ENCODE measurements at places on chromosomes 6 and 20. TPM values are rescaled to one million over a fixed set of nuclear protein-coding genes. Genes with fewer than 3 reads are reported as not detected.

DNA sequence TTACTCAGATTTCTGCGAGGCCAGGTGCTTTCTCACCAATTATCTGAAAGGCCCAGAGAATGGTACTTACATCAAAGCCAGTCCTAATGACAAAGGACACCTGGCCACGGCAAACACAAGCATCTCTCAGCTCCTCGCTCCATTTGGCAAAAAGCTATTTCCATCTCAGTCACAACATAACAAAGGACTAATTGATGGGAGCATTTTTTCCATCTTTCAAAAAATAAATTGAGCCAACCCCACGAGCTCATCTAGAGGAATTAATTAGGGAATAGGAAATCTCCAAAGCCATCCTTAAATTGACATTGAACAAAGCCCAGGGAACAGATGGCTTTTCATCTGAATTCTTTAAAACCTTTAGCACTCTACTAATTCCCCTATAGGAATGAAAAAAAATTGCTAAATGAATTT, 236.7 kb downstream of the HAO1 start:
- no peaks in the 10 kb centered on the region for H3K36me3 ChIP-seq
- no peak overlapping the region for H3K4me3 ChIP-seq
- no peak for DNase-seq
- H3K27me3 ChIP-seq = no peaks in the 10 kb centered on the region
- H3K27ac ChIP-seq = no peak overlapping the region

DNA sequence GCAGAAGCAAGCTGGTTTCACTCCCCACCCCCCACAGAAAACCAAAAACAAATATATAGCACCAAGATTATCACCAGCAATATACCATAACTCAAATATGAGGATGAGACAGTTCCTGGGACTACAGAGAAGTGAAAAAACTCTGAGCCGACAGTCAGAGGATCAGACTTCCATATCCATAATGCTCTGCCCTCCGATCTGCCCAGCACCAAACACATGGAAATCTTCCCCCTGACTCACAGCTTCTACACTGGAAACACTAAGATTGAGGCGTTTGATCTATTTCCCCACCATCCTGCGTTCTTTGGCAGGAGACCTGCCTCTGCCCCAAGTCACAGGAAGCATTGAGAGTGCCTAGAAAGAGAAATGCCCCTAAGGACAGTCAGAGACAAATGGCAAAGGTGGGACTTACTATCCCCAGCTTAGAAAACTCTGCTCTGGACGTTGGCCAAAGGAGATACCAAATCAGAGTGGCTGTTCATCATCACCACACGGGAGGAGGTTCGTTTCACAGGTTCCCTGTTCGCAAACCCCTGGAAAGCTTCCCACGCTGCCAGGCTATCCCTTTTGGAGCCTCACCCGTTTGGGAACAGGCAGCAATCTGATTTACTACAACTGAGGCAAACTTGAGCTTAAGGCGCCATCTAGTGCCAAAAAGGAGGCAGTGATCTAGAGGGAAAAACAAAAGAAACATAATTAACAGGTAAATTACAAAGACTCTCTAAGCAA, 48.7 kb upstream of the SRSF6 start:
- no peaks in the 10 kb centered on the region for H3K4me1 ChIP-seq
- H3K36me3 ChIP-seq = peaks cover 10% of the 10 kb centered on the region
- H3K27me3 ChIP-seq = no peaks in the 10 kb centered on the region
- peak; percentile 57 for DNase-seq
- H3K27ac ChIP-seq = no peak overlapping the region

GRCh38 chr6:15673666-15674065, 10.8 kb upstream of the DTNBP1 start:
- no peaks in the 10 kb centered on the region for H3K36me3 ChIP-seq
- H3K27ac ChIP-seq = no peak overlapping the region
- H3K4me1 ChIP-seq = peaks cover 12% of the 10 kb centered on the region
- DNase-seq = no peak

GRCh38 chr6:96075826-96076225, 60.1 kb downstream of the FUT9 start:
- H3K36me3 ChIP-seq = no peaks in the 10 kb centered on the region
- DNase-seq = no peak
- no peak overlapping the region for H3K27ac ChIP-seq
- H3K4me1 ChIP-seq = no peaks in the 10 kb centered on the region

GRCh38 chr6:33700391-33701050, 11.0 kb downstream of the UQCC2 start:
- 0 out of 2 replicates have a peak, but pooled peaks cover 2% of the 10 kb centered on the region for H3K4me1 ChIP-seq
- H3K36me3 ChIP-seq = peaks cover 10% of the 10 kb centered on the region
- H3K27ac ChIP-seq = no peak overlapping the region
- H3K4me3 ChIP-seq = no peak overlapping the region
- H3K27me3 ChIP-seq = no peaks in the 10 kb centered on the region

DNA sequence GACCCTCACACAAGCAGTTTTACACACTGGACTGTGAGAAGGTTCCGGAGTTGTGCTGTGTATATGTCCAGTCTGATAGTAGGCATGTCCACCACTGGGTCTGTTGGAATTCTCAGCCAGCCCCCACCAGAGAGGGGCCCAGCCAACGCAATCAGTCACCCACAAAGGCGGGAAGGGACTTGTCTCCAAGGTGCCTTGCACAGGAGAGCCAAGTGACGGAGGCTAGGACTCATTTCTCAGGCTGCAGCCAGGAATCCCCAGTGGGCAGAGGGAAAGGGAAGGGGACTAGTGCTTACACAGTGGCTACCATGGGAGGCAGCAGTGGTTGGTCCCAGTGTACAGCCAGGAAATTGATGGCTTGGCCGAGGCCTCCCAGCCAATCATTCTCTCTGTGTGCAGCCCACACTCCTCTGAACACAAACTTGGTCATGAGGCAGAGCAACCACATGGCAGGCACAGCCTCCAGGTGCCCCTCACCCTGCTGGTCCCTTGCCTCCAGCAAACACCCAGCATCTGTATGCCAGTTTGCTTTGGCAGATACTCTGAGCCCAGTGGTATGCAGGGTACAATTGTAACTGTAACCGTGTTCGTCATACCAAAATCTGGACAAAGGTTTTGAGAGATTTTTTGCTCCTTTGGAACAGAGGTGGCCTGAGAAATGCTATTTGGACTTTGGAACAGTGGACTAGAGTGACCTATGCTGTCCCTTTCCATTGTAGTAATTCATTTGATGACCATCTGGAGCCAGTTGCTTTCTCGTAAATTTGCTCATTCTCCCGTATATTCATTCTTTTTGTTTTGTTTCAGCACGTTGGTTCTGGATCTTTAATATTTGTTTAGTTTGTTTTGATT, 72.9 kb upstream of the MYL9 start:
- no peaks in the 10 kb centered on the region for H3K36me3 ChIP-seq
- H3K4me1 ChIP-seq = peaks cover 50% of the 10 kb centered on the region
- no peaks in the 10 kb centered on the region for H3K27me3 ChIP-seq
- no peak for DNase-seq
- no peak overlapping the region for H3K4me3 ChIP-seq
- H3K27ac ChIP-seq = no peak overlapping the region

DNA sequence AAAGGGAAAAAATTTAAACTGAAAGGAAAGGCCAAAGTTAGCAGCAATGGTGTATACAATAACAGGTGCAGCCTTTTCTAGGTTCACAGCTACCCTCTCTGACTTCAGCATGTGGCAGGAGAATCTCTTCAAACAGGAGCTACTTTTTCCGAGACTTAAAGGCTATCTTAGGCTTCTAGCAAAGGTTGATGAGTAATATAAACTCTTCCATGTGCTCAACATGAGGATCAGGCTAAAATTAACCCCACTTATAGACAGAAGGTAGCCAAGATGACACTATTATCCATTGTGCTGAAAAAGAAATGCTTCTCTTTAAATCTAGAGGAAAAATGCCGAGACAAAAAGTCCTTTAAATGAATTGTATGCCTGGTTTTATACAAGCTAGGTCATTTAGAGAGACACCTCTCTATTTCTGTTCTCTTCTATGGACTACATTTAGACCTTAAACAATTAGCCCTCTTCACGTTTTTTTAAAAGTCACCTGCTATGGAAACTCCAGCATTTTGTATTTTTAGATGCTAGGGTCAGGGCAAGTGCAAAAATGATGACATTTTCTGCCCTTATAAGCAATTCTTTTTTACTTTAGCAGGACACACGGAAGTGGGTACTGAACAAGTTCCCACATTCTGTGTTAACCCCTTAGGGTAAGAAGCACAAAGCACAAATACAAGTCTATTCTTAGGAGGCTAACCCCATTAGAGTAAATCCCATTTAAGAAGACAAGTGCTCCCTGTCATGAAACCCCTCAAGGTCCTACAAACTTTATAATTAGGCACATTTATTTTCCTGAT, 216.8 kb upstream of the CITED2 start:
- H3K4me1 ChIP-seq = peaks cover 8% of the 10 kb centered on the region
- no peak overlapping the region for H3K4me3 ChIP-seq
- no peak overlapping the region for H3K27ac ChIP-seq
- H3K36me3 ChIP-seq = no peaks in the 10 kb centered on the region
- H3K27me3 ChIP-seq = no peaks in the 10 kb centered on the region

- H3K27ac ChIP-seq = peak overlapping the region; percentile 75
- no peak overlapping the region for H3K4me3 ChIP-seq
- DNase-seq = no peak
- H3K27me3 ChIP-seq = no peaks in the 10 kb centered on the region
- peaks cover 22% of the 10 kb centered on the region for H3K36me3 ChIP-seq
- peaks cover 19% of the 10 kb centered on the region for H3K4me1 ChIP-seq
Observed at GRCh38 chr20:37244572-37244957, 17.0 kb downstream of the GHRH start.

- H3K36me3 ChIP-seq = no peaks in the 10 kb centered on the region
- no peak overlapping the region for H3K27ac ChIP-seq
- DNase-seq = no peak
- no peak overlapping the region for H3K4me3 ChIP-seq
- H3K4me1 ChIP-seq = peaks cover 27% of the 10 kb centered on the region
- H3K27me3 ChIP-seq = no peaks in the 10 kb centered on the region
Observed at GRCh38 chr6:148629592-148630465, 117.0 kb upstream of the UST start.

DNA sequence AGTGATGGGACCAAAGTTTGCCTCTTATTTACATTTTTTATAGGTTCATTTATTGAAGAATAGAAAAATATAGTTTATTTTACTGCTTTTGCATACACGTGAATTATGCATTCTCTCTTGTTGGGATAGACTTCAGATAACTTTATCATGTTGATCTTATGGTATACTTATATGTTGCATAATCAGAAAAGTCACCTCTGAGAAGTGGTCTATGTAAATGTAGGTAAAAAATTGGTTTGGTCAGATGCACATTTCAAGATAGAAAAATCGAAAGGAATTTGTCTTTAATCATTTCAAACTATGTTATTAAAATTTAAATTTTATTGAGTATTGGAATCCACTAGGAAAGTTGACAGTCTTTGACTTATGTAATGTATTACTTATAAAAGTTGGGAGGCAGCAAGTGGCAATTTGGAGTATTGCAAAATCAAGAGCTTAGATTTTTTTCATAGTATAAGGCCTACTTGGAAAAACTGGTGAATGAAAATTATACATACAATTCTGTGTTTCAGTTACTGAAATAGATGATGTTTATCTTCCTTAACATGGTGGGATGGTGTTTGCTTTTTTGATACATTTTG, 2.4 kb downstream of the PHF3 start:
- peaks cover 6% of the 10 kb centered on the region for H3K27me3 ChIP-seq
- peaks cover 22% of the 10 kb centered on the region for H3K4me1 ChIP-seq
- no peaks in the 10 kb centered on the region for H3K36me3 ChIP-seq
- H3K4me3 ChIP-seq = peak overlapping the region; percentile 62

- H3K27me3 ChIP-seq = no peaks in the 10 kb centered on the region
- no peak for DNase-seq
- no peaks in the 10 kb centered on the region for H3K4me1 ChIP-seq
- no peak overlapping the region for H3K27ac ChIP-seq
- no peak overlapping the region for H3K4me3 ChIP-seq
Observed at GRCh38 chr6:112557435-112557834, 210.3 kb downstream of the RFPL4B start.

DNA sequence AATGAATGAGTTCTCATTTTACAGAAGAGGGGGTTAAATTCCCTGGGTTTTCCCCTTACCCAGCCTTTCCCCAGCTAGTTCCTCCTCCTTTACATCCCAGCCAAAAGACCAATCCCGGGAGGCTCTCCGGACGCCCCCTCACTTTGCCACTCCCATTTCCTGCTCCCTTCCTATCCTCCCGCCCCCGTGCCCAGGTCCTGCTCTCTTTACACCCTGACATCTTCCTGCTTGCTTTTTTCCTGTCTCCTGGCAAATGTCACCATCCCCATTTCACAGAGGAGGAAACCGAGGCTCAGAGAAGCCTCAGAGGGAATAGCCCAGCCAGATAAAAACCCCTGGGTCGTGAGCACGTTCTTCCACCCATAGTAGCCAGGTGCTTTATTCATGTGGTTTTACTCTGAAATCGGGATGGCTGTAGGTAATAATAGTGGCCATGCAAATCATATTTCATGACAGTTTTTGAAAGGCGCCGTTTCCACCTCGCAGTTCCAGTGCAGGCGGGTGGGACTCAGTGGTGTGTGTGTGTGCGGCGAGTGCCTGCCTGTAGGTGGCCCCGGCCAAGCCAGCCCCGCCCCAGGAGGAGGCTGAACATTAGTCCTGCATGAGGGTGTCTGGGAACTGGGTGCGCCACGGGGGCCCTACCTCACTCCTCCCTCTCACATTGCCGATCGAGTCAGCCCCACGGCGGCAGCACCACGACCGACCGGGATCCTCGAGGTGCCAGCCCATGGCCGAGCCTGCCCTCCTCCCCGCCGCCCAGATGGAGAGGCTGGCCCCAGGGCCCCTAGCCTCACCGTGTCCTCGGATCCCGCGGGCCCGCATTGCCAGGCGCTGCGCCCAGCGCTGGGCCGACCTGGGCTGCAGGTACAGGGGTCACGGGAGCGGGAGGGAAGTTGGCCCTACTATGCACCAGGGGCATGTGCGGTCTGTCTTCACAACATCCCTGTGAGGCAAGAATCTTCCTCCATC, at the start of gene ARHGAP40:
Gene ARHGAP40 (plus strand): TSS at position 594 of the 969 bp plus-strand sequence.
- H3K4me1 ChIP-seq = peaks cover 11% of the 10 kb centered on the region
- H3K27me3 ChIP-seq = peaks cover 22% of the 10 kb centered on the region
- DNase-seq = peak; percentile 68

DNA sequence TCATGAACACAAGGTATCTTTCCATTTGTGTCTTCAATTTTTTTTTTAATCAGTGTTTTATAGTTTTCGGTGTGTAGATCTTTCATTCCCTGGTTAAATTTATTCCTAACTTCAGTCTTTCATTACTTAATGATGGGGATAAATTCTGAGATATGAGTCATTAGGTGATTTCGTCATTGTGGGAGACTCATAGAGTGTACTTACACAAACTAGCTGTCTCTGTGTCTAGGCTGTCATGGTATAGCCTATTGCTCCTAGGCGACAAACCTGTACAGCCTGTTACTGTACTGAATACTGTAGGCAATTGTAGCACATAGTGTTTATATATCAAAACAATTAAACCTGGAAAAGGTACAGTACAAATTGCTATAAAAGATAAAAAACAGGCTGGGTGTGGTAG, 42.1 kb downstream of the SMAP1 start:
- no peak for DNase-seq
- no peak overlapping the region for H3K4me3 ChIP-seq
- no peak overlapping the region for H3K27ac ChIP-seq
- no peaks in the 10 kb centered on the region for H3K27me3 ChIP-seq
- peaks cover 7% of the 10 kb centered on the region for H3K36me3 ChIP-seq
- peaks cover 6% of the 10 kb centered on the region for H3K4me1 ChIP-seq

- H3K27me3 ChIP-seq = no peaks in the 10 kb centered on the region
- H3K4me3 ChIP-seq = no peak overlapping the region
- no peaks in the 10 kb centered on the region for H3K4me1 ChIP-seq
- H3K27ac ChIP-seq = no peak overlapping the region
Observed at GRCh38 chr6:152351742-152352141, 285.4 kb downstream of the SYNE1 start.

The C4A gene
- 2.4 TPM for total RNA-seq

The PTCRA gene
- not detected for total RNA-seq

The CGA gene
- not detected for total RNA-seq

The PSORS1C2 gene
- not detected for total RNA-seq

The LY6G5C gene
- total RNA-seq = not detected

The NOTCH4 gene
- total RNA-seq = 3.5 TPM

The RCAN2 gene
- total RNA-seq = 6.3 TPM

The NHSL1 gene
- 24.5 TPM for total RNA-seq

The GPX5 gene
- total RNA-seq = not detected

The CALHM6 gene
- 0.27 TPM for total RNA-seq
